ENCODE measurements at places on chromosomes 2 and 18. TPM values are rescaled to one million over a fixed set of nuclear protein-coding genes. Genes with fewer than 3 reads are reported as not detected.

- DNase-seq: no peak
Observed at GRCh38 chr18:45962461-45962860, 4.7 kb downstream of the EPG5 start.

DNA sequence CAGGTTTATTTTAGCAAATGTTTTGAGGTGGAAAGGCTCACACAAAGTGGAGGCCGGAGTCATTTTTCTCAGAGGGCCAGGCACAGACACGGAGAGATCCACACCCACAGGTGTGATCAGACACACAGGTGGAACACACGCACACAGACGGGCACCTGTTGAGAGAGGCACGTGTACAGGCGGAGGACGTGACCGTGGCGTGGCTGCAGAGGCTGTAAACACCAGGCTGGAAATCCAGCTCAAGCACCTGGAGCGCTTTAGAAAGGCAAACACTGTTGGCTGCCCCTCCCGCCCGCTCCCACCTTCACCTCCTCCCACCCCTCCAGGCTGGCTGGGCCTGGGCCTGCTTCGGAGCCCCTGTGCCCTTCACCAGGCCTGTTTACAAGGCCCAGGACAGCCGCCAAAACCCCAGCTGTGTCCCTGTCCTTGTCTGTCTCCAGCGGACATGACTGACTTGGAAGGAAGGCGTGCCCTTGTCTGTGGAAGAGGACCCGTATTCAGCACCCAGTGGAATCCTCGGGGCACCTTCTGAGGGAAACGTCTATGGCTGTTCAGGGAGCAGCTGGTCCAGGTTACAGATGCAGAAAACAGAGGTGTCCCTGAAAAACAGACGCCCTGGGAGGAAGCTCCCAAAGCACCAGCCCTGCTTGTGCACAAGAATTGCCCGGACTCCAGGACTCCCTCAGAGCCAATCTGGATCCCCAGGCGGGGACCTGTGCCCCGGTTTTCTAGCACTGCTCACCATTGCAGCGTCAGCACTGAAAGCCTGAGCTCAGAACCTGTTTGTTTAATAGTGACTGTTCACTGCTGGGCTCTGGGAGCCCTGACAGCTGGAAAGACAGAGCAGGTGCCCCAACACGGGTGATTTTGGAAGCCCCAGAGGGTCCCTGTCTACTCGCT lies 134.3 kb upstream of the HAAO start:
- no peak for DNase-seq

The OTOS gene
- total RNA-seq: not detected

DNA sequence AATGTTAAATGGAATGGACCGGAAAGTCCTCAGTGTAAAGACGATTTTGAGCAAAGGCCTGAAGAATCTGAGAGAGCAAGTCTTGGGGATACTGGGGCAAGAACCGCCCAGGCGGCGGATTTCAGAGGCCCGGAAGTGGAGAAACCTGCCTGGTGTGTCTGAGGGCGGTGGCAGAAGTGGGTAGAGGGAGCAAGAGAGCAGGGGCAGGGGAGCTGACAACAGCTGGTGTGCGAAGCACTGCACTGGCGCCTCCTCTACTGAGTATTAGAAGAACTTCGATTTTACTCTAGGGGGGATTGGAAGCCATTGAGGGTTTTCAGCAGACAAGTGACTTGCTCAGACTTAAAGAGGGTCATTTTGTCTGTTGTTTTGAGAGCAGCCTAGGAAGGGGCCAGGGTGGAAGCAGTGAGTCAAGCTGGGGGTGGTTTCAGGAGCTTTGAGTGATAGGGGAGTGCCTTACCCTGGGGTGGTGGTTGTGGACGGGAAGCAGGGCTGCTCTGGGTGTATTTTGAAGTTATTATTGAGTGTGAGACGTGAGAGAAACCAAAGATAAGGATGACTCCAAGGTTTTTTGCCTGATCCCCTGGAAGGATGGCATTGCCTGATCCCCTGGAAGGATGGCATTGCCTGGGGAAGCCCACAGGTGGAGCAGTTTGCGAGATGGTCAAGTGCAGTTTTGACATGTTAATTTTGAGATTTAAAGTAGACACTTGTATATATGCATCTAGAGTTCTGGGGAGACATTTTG lies 52.5 kb downstream of the ZNF236 start:
- DNase-seq: no peak

- no peak for DNase-seq
Observed at GRCh38 chr2:27838502-27838901, 51.7 kb downstream of the RBKS start.

GRCh38 chr2:96330407-96330806 lies 5.2 kb upstream of the NCAPH start:
- no peak for DNase-seq

GRCh38 chr2:224023188-224023587 lies 15.9 kb downstream of the SERPINE2 start:
- no peak for DNase-seq

GRCh38 chr2:197513915-197514314 lies 2.0 kb upstream of the MOB4 start:
- no peak for DNase-seq

- no peak for DNase-seq
Observed at GRCh38 chr2:122205641-122206040, 450.2 kb downstream of the TSN start.

DNA sequence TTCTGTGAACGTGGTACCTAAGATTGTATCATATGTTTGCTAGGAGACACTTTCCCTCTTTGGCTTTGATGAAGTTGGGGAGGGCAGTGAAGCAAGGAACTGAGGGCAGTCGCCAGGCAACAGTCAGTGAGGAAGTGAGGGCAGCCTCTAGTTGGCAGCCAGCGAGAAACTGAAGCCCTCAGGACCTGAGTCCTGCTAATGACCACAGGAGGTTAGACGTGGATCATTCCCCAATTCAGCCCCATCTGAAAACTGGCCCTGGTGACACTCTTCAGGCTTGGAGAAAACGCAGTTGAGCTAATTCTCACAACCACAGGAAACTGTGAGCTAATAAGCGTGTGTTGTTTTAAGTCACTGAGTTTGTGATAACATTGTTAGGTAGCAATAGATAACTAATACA lies 84.5 kb upstream of the REG3G start:
- no peak for DNase-seq

GRCh38 chr2:235480614-235481013 lies 13.2 kb upstream of the AGAP1 start:
- DNase-seq: no peak

DNA sequence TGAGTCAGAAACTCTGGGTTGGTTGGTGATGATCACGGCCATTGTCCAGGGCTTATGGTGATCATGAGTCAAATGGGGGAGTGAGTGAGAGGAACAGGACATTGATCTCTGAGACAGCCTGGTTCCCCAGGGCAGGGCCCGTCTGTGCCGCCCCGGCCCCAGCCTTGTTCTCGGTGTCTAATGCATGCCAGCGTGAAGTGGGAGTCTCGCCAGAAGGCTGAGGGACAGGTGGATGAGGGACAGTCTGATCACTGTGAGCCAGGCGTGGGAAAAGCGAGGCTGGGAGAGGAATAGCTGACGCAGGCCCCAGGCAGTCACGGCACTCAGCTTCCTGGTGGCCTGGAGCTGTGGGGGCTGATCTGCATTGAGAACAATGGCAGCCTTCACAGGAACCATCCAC lies 208.3 kb upstream of the HDAC4 start:
- peak; percentile 53 for DNase-seq

- DNase-seq: no peak
Observed at GRCh38 chr18:74806700-74807416, 209.2 kb downstream of the ZNF407 start.

DNA sequence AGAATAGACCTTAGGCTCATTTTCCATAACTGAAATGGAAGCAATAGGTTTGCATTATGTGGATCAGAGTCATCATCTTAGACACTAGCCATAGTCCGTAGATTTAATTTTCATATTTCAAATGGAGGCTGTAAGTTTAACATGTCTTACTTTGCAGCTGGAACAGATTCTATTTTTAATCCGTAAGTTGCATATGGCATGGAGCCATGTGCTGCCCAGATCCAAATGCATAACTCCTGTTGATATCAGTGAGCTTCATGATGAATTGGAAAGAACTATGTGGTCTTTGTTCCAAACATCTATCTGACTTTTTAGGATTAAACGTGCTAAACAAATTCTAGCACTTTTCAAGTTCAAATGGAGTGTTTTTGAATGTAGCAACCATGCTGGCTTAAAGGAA lies 43.4 kb downstream of the MEIS1 start:
- no peak for DNase-seq

DNA sequence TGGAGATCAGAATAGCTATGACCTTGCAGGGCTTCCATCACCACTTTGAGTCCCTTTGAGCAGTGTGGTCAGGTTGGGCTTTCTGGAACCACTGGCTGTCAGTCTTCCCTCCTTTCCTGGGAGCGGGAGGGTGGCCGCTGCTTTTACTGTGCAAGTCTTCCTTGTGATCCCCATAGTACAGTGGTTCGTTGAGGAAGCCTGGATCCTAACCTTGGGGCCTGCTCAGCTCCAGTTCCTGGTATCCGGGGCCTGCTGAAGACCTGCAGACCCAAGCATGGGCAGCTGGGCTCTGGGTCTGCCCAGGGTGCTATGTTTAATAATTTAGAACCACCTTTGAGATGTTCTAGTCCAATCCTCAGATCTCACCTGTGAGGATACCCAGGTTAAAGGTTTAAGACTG lies 104.2 kb downstream of the CLIP4 start:
- DNase-seq: peak; percentile 43

The ALK gene
- not detected for total RNA-seq

The UGT1A5 gene
- total RNA-seq: not detected

The SMAD4 gene
- 88.7 TPM for total RNA-seq

DNA sequence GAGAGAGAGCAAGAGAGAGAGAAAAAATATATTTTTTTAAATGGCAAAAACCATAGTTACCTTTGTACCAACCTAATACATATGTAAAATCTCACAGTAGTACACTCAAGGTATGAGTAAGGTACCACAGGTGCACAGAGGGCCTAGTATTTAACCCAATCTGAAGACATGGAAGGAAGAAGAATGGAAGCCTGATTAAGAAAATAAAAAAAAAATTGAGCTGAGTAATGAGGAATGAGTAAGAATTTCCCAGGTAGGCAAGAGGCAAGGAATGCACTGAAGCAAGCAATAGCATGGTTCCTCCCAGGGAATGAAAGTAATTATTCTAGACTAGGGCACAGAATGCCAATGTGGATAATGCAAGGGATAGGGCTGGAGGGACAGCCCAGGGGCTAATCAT lies 294.2 kb downstream of the FIGN start:
- no peak for DNase-seq

- no peak for DNase-seq
Observed at GRCh38 chr18:8780227-8780626, 74.9 kb downstream of the MTCL1 start.
